NCI-H1105 treated with DMSO at 0.1 percent for 48 hours (cell line): ENCODE measurements at places on chromosomes 1 and 21.

DNA sequence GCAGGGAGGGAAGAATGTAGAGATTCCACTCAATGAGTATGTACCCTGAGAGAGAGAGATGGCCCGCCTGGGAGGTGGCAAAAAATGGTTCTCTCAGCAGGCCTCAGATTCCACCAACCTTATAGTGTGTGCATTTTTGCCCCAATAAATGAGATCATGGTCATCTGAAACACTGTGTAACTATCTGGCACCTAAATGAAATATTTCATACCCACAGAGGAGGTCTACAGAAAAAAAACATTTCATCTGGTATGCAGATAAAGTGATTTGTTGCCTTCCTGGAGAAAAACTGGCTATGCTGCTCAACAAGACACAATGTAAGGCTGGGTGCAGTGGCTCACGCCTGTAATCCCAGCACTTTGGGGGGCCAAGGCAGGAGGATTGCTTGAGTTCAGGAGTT is 4.9 kb downstream of the TMCO2 start:
- DNase-seq: no peak

GRCh38 chr1:223652436-223652941 is 13.0 kb downstream of the CAPN8 start:
- no peak for DNase-seq

GRCh38 chr21:26845066-26845758 is at the start of gene ADAMTS1:
ADAMTS1 (minus strand) TSS chr21:26845409; CDS start chr21:26844954, 455 bp downstream.
- DNase-seq: no peak

- DNase-seq: no peak
Measured at GRCh38 chr1:229170778-229171505, 100.0 kb upstream of the RAB4A start.

- no peak for DNase-seq
Measured at GRCh38 chr1:8816264-8816663, 1.2 kb downstream of the RERE start.

GRCh38 chr1:184110272-184111204 is 59.0 kb downstream of the TSEN15 start:
- no peak for DNase-seq

GRCh38 chr1:38815903-38816627 is 43.5 kb downstream of the RRAGC start:
- DNase-seq: peak; percentile 58

GRCh38 chr21:34887725-34888568 is 161.2 kb downstream of the RUNX1 start:
- peak; percentile 43 for DNase-seq
